ENCODE measurements at places on chromosomes 5 and 9.
A peak's percentile ranks its signal among the peaks of the same experiment; 100 is the strongest.

GRCh38 chr5:73727470-73727869, 101.5 kb downstream of the ARHGEF28 start:
- DNase-seq, result no peak

DNA sequence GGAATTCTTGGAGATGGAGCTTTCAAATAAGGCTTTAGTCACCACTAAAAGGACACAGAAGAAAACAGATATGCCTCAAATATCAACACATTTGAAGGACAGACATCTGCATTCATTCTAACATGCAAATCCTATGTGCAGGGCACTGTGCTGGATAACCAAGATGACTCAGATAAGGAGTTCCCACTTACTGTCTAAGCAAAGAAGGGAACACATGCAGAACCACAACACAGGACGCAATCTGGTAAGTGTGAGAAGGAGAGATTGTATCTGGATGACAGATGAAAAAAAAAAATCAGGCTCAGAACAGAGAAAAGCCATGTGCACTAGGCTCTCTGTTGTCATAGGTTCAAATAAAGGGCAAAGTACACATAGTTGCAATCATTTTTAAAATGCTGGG, 42.5 kb downstream of the ELAVL2 start:
- DNase-seq, result no peak

GRCh38 chr5:75045071-75045470, 7.3 kb downstream of the GCNT4 start:
- no peak for DNase-seq

DNA sequence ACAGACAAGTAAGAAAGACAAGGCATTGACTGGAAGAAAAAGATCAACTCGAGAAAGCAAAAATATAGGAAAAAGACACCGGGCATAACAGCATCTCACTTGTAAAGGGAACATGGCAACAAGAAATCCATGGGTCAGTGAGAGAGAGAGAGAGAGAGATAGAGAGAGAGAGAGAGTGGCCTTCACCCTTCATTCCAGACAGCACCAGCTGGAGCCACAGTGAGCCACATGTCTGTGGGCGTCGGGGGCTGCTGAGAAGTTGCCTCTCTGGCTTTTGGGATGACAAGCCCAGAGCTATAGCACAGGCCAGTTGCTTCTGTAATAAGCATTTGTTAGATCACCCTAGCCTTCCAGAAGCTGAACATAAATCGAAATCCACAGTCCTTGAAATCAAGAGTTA, 20.3 kb upstream of the ENC1 start:
- DNase-seq, result no peak

GRCh38 chr5:100746730-100747129, 156.4 kb downstream of the ST8SIA4 start:
- no peak for DNase-seq

- DNase-seq, result no peak
Observed at GRCh38 chr5:68015381-68016302, 199.9 kb upstream of the PIK3R1 start.

DNA sequence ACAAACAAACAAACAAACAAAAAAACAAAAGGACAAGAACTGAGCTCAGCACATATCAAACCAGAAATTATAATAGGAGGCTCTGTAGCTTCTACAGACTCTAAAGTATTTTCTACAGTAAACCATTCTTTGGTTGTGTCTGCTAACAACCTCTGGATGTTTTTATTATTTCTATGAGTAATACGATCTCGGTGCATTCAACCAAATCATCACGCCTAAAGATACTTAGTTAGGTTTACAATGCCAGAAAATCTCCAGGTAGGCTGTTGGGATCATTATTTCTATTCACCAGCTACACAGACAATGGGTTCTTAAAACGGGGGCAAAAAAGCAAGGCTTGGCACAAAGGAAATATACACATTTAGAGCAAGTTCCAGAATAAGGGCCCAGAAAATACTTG, 41.6 kb upstream of the ALDOB start:
- no peak for DNase-seq

DNA sequence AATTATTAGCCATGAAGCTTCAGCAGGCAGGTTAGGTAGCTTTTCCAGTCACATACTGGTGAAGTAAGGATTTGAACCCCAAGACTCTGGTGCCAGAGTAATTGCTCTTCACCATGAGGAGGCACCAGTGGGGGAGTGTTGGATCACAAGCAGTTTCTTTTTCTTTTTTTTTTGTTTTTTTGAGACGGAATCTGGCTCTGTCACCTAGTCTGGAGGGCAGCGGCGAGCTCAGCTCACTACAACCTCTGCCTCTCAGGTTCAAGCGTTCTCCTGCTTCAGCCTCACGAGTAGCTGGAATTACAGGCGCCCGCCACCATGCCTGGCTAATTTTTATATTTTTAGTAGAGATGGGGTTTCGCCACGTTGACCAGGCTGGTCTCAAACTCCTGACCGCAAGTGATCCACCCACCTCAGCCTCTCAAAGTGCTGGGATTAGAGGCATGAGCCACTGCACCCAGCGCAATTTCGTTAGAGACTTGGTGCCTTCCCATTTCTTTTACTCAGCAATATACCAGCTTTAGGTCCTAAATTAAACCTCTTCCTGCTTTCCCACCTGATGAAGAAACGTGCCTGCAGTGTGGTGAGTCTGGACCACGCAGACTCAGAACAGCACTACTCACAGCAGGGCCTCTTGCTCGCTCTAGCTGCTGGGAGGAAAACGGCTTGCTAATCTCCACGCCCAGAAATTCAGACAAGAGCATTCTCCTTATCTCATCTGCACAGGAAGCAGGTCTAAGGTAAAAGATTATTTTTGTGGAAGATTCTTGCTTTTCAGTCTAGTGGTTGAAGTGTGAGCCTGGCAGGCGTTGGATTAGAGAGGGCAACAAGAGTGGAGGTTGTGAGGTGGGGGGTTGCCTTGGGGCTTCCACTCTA, at the start of gene S100Z:
S100Z (plus strand) TSS at position 596 of the 873 bp plus-strand sequence. CDS start 25,346 bp downstream, outside the sequence.
- DNase-seq, result no peak

GRCh38 chr9:8474937-8475336, 675.4 kb upstream of the DMAC1 start:
- DNase-seq, result no peak

DNA sequence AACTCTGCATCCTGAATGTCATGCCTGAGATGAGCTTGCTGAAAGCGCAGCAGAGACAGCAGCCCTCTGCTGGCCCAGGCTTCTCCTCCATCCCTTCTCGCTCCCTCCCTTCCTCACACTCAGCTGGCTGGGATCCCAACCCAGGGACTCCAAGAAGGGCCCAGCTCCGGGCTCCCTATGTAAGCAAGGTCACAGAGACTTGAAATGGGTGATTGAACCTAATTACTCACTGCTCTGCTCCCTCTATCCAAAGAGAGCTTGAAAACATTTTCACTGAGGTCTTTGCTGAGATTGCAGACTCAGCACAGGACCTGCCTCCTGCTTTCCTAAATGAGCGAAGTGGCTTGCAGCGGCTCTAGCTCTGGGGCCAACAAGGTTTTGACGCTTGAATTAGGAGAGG, 42.8 kb downstream of the RAPGEF1 start:
- no peak for DNase-seq

- no peak for DNase-seq
Observed at GRCh38 chr9:120701248-120701647, 13.0 kb downstream of the MEGF9 start.

DNA sequence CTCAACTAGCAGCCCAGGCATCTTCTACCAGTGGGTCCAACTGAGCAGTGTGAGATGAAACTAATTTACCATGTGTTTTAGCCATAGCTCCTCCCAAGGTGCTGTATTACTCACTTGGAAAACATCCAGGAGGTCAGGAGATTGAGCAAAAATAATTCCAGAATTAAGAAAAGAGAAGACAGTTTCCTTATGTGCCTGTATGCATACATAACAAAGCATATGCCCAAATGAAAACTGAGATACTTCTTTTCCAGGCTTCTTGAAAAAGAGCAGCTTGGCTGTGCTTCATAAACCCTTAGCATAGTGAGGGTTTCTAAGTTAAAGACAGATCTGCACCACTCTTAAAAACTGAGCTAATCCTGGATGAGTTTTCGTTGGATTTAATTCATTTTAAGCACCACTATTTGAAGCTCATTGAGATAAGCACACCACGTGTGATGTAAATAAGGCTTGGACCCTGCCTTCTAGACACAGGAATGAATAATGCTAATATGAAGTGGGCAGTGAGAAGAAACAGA, 119.4 kb downstream of the ADAMTS12 start:
- DNase-seq, result no peak

DNA sequence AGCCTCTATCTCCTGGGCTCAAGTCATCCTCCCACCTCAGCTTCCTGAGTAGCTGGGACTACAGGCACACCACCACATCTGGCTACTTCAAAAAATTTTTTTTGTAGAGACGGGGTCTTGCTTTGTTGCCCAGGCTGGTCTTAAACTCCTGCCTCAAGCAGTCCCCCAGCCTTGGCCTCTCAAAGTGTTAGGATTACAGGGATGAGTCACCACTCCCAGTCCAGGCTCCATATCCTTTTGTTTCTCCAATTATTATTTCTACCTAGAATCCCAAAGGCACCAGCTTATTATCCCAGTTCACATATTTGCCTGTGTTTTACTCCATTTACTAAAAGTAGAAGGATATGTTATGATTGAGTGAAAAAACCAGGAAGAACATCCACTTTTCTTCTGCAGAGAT, 84.9 kb downstream of the TEK start:
- DNase-seq, result no peak

GRCh38 chr9:37961351-37961750, 57.4 kb upstream of the SLC25A51 start:
- DNase-seq, result no peak

DNA sequence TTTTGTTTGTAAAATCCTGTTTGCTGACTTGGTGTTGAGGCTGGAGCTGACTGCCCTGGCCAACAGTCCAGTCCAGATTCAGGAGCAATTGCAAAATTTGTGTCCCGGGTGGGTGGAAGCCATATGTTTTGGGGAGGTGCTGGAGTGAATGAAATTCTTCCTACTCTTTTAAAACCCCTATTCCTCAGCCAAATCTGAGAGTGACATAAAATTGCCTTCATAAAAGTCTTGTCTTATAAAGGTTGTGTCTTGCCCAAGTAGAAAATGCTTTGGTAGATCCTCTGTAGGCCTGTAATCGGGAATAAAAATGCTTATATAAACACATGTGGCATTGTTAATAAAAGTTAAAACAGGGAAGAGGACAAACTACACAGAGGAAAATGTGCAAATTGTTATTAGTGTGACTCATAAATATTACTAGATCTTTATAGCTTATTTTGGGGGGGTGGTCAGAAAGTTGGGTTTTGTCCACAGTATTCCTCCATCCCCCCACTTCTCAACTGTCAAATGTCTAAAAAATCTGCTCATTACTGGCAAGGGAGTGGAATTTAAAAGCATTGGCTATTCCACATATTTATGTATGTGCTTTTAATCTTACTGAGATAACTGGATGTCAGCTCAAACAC, 45.6 kb downstream of the NNT start:
- no peak for DNase-seq

- DNase-seq, result no peak
Observed at GRCh38 chr9:6460189-6460768, 47.3 kb downstream of the UHRF2 start.

DNA sequence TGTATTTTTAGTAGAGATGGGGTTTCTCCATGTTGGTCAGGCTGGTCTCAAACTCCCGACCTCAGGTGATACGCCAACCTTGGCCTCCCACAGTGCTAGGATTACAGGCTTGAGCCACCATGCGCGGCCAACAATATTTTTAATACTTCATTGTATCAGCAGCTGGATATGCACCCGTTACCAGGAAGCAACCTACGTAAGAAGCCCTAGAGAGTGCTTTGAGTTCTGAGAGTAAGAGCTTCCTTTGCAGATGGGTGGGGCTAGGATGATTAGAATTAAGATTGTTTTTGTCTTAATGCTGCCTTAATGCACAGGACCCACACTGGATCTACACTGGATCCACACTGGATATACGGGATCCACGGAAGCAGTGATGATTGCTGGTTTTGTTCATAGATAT, 123.9 kb upstream of the ABCA1 start:
- no peak for DNase-seq

DNA sequence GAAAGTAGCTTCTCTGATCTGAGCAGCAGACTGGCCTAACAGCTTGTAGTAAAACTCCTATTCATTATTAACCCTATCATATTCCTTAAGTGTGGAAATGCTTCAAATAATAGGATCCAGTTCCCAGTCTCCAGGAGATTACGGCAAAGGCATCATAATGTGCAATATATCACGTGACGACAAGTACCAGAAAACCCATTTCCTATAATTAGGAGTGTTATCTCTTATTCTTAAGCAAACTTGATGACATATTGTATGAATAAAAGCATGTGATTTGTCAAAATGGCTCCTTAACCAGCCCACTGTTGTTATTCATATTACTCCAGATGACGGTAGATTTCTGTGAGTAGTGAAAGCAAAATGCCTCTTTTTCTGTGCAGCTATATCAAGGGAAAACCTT, 2.9 kb downstream of the SV2C start:
- DNase-seq, result no peak

DNA sequence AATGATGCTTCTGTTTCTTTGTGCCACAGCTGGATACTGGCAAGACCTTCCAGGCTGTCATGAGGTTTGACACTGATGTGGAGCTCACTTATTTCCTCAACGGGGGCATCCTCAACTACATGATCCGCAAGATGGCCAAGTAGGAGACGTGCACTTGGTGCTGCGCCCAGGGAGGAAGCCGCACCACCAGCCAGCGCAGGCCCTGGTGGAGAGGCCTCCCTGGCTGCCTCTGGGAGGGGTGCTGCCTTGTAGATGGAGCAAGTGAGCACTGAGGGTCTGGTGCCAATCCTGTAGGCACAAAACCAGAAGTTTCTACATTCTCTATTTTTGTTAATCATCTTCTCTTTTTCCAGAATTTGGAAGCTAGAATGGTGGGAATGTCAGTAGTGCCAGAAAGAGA, 65.5 kb downstream of the ACO1 start:
- DNase-seq, result no peak

GRCh38 chr9:127856094-127856728, 1.8 kb upstream of the ENG start:
- DNase-seq, result no peak

GRCh38 chr9:130890870-130891687, 5.5 kb downstream of the QRFP start:
- no peak for DNase-seq

DNA sequence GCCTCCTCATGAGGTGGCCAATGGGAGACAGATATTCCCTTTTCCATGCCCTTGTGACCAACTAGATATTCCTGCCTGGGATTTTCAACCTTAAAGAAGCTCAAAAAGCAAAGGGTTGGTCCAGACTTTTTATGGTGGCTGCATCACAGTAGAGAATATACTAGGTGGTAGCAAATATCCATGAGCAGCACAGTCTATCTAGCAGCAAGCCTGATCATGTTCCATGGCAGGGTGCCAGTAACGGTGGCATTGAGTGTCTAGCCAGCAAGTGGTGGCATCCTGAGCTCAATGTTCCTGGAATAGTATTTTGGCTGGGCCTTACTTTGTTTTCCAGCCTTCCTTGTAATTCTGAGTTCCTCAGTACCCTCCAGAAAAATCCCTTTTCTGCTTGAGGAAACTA, 25.8 kb downstream of the CDC25C start:
- peak; percentile 76 for DNase-seq

- DNase-seq, result no peak
Observed at GRCh38 chr9:17651725-17652124, 72.9 kb downstream of the SH3GL2 start.

DNA sequence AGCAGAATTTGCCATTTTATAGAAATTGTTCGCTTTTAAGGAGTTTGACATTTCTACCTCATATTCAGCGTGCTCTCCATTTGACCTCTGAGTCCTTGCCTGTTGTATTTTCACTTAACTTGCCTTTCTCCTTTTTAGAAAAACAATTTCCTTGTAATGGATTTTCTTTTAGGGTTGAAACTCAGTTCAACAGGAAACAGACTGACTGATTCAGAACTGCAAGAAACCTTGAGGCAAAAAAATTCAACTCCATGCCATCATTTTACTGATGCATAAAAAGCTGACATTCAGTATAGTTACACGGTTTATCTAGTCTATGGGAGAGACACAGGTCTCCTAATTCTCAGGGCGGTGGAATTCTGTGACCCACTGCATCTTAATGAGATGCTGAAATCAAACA, 59.8 kb downstream of the MRPS30 start:
- DNase-seq, result no peak

Data from SHP77 treated with DMSO at 0.1 percent for 48 hours (cell line).